ENCODE measurements at places on chromosomes 16 and 17.
A peak's percentile ranks its signal among the peaks of the same experiment; 100 is the strongest.

- no peaks in the 10 kb centered on the region for H3K4me1 ChIP-seq
- no peak for DNase-seq
- H3K27me3 ChIP-seq, result no peaks in the 10 kb centered on the region
- no peak overlapping the region for H3K27ac ChIP-seq
- peaks cover 12% of the 10 kb centered on the region for H3K36me3 ChIP-seq
- no peak overlapping the region for H3K4me3 ChIP-seq
Observed at GRCh38 chr17:82399041-82399441, 19.1 kb upstream of the HEXD start.

- no peaks in the 10 kb centered on the region for H3K27me3 ChIP-seq
- no peaks in the 10 kb centered on the region for H3K36me3 ChIP-seq
- no peak for DNase-seq
- H3K27ac ChIP-seq, result no peak overlapping the region
- peaks cover 7% of the 10 kb centered on the region for H3K4me1 ChIP-seq
- no peak overlapping the region for H3K4me3 ChIP-seq
Observed at GRCh38 chr17:70314096-70314495, 144.8 kb downstream of the KCNJ2 start.

DNA sequence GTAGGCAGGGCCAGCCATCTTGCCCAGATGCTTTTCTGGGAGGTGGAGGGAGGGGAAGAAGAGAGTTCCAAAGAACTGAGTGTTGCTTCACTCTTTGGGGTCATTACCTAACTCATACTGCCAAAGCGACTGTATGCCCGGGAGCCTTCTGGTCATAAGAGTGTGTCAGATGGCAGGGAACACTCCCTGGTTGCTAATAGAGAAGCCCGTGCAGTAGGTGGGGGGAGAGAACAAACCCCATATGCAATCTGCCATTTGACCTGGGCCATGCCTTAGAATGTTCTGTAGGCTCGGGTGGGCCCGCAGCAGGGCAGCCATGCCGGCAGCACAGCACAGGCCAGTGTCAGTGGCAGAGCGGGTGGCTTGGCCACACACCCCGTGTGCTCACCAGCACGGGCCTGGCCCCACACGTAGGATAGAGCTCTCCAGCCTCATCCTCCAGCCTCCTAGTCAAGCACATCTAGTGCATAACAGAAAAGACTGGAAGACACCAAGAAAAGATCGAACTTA lies 120.5 kb downstream of the SOCS1 start:
- peak overlapping the region; percentile 86 for H3K27ac ChIP-seq
- H3K27me3 ChIP-seq, result no peaks in the 10 kb centered on the region
- no peak for DNase-seq
- no peaks in the 10 kb centered on the region for H3K36me3 ChIP-seq

DNA sequence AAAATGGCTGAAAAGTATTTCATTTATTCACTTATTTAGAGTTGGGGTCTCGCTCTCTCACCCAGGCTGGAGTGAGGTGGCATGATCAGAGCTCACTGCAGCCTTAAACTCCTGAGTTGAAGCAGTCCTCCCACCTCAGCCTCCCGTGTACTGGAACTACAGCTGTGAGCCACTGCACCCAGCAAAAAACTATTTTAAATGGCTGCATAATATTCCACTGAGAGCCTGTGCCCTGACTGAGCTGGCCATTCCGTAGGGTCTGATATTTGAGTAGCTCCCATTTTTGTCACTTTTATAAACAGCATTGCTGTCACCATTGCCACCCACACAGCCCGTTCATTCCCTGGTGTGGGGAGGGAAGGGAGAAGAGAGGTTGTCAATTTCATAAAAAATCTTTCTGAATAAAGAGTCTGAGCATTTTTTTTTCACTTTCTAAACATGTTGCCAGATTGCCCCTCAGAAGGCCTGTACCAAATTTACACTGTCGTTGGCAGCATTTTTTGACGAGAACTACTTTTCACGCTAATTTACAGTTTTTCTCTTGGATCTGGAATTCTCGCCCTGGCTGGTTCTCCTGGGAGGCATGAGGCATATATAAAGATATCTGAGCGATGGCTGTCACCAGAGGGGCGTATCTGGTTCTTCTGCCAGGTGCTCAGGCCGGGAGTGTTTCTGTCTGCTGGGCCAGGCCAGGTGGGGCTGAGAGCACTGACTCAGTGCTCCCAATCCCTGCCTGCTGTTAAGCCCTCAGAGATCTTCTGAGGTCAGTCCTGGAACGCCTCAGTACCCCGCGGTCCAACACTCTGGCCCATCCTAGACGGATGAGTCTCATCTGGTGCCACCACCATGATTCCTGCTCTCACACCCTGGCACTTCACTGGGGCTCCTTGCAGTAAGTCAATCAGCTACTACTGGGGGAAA lies 7.2 kb upstream of the KIFC3 start:
- peak overlapping the region; percentile 82 for H3K27ac ChIP-seq
- DNase-seq, result no peak
- H3K4me1 ChIP-seq, result peaks cover 34% of the 10 kb centered on the region
- no peak overlapping the region for H3K4me3 ChIP-seq
- H3K36me3 ChIP-seq, result no peaks in the 10 kb centered on the region

Measured in stomach (tissue), 19 donors.